ENCODE measurements at places on chromosomes 4 and X.

GRCh38 chr4:16573739-16574138, 324.7 kb downstream of the LDB2 start:
- no peak for DNase-seq

- DNase-seq, result no peak
Observed at GRCh38 chrX:70175338-70175737, 1.9 kb upstream of the DGAT2L6 start.

- DNase-seq, result no peak
Observed at GRCh38 chrX:150683536-150684146, 9.6 kb upstream of the MTMR1 start.

GRCh38 chrX:17047224-17047623, 100.8 kb downstream of the REPS2 start:
- DNase-seq, result no peak

GRCh38 chr4:145498430-145498829, 16.8 kb downstream of the SMAD1 start:
- no peak for DNase-seq

DNA sequence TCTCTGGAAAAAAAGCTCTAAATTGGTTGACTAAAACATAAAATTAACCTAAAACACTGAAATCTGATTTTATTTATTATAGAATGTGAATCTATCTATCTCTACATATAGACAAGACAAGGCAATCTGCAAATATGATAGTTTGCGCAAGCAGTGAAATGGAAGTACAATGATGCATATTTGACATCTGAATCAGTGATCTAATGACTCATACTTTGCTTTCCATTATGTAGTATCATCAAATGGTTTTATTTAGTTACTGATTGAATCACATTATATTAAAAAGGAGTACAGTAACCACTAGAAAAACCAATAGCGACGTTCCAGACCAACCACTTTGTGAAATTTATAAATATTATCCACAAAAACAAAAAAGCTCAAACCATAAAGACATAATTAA, 1969.3 kb downstream of the PCDH7 start:
- no peak for DNase-seq

GRCh38 chr4:20532871-20533870, 167.1 kb upstream of the PACRGL start:
- DNase-seq, result no peak
